Right lung (tissue), 10 donors: ENCODE measurements at places on chromosomes 7 and 10. TPM values are rescaled to one million over a fixed set of nuclear protein-coding genes. Genes with fewer than 3 reads are reported as not detected.

The STAM gene
- 30.5 TPM for polyA plus RNA-seq

The LLCFC1 gene
- polyA plus RNA-seq, result 0.63 TPM

The ACSM6 gene
- polyA plus RNA-seq, result 0.19 TPM

- no peak for DNase-seq
These were observed 329.2 kb upstream of the ZMIZ1 start for GRCh38 chr10:78739444-78740053.

DNA sequence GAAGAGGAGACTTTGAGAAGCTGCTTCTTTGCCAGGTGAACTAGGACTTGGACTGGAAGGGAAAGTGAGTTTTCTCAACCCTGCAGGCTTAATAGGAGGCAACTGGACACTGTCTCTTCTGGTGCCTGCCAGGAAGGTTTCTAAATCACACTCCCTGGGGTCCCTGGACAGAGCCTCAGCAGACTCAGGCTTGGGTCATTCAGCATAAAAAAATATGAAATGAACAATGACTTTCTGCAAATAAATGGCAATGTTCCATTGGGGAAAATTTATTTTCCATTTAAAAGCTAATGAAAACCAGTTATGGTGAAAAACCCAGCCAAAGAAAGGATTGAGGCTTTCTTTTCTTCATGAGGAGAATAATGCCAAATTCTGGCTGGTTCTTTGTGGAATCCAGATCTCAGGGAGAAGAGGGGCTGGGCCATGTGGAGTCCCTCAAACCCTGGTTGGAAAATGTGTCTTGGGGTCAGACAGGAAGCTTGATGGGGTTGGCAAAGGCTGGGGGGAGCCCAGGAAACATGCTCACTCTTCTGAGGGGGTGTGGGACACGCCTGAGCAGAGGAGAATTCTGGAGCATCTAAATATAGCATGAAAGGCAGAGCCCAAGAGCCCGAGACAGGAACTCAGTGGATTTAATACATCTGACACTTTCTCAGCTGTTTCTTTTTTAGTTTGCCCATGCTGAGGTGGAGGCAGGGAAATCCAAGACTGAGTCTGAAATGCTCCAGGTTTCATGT, 65.2 kb upstream of the EMX2 start:
- DNase-seq, result no peak

DNA sequence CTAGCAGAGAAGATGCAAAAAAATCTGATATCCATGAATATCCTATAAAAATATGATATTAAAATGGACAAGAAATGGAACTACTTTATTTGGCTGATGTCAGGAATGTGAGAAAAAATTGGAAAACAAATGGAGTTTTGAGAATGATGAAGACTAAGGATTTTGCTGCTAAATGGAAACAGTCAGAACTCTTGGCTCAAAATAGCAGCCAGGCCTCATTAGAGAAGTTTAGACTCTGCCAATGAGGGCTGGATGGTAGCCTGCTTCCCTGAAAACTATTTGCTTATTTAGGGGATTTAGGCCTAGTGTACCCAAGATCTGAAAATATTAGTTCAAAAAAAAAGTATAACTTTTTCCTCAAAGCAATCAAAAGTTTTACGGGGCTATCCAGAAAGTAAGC, 458.5 kb downstream of the TFEC start:
- no peak for DNase-seq

GRCh38 chr7:48389977-48390376, 218.7 kb downstream of the ABCA13 start:
- DNase-seq, result no peak

DNA sequence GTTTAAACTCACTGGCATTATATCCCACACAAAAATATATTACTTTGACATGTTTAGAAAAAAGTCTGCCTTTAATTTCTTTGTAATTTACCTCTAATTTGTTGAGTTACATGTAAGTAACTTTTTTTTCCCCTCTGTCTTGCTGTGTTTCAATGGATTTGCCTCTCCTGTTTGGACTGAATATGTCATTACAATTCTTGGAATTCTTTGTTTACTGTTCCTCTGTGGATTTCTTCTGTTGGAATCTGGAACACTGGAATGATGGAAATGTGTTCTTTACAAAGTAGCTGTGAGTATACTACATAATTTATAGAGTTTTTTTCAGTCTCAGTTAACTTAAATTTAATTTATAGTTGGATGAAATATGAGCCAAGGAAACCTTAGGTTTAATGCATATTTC, 30.4 kb downstream of the SEPTIN7 start:
- DNase-seq, result no peak
